NCI-H1436 treated with DMSO at 0.1 percent for 48 hours (cell line): ENCODE measurements at places on chromosomes 7 and 10.
A peak's percentile ranks its signal among the peaks of the same experiment; 100 is the strongest.

GRCh38 chr10:48976196-48976595 is 36.6 kb upstream of the LRRC18 start:
- no peak for DNase-seq

GRCh38 chr7:20310963-20311742 is 19.5 kb upstream of the ITGB8 start:
- DNase-seq, result peak; percentile 30

GRCh38 chr7:50543776-50544442 is 21.3 kb downstream of the DDC start:
- no peak for DNase-seq

- no peak for DNase-seq
Observed at GRCh38 chr7:42734568-42734967, 177.3 kb downstream of the C7orf25 start.

- DNase-seq, result no peak
Observed at GRCh38 chr10:4127518-4128315, 342.7 kb upstream of the KLF6 start.

DNA sequence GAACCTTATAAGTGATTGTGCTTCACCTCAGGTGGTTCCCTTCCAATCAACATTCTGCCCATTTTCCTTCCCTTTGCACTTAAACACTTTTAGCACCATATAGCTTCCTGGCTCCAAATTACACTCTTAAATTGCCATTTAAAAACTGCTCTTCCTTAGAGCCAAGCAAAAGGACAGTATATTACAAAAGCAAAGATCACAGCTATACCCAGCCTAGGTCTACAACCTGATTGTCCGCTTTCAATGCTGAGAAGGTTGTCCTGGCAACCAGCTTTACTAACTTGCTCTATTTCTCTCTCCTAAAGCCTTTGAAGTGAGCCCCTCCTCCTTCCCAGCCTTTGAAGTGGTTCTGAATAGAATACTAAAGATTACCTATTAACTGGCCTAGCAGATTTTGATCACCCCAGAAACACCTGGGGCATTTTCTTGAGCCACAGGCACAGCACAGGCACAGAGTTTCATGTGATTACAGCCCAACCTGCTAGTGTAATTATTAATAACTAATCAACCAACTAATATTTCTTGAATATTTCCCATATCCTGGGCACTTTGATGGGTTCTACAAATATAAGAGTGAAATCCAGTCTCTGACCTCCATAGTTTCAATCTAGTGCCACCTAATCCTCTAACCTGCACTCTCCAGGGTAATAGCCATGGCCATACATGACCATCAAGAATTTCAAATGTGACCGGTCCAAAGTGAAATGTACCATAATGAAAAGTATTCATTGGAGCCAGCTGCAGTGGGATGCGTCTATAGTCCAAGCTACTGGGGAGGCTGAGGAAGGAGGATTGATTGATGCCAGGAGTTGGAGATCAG is 63.6 kb upstream of the TRIM24 start:
- DNase-seq, result no peak

- DNase-seq, result no peak
Observed at GRCh38 chr7:105769901-105770628, 106.3 kb downstream of the ATXN7L1 start.

DNA sequence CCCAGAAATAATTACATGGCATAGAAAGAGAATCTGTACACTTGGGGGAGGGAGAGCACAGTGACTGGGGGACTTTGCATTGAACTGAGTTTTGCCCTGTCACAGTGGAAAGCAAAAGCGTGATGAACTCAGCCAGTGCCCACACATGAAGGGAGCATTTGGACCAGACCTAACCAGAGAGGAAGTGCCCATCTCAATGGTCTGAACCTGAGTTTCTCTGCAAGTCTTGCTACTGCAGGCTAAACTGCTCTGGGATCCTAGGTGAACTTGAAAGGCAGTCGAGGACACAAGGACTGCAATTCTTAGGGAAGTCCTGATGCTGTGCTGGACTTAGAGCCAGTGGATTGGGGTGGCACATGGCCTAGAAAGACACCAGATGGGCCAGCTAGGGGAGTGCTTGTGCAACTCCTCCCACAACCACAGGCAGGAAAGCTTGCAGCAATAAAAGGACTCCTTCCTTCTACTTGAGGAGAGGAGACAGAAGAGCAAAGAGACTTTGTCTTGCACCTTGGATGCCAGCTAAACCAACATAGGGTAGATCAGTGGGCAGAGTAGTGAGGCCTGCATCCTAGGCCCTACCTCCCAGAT is 259.0 kb downstream of the GRM8 start:
- DNase-seq, result no peak

- DNase-seq, result no peak
Observed at GRCh38 chr7:99644431-99644830, 27.7 kb downstream of the ZSCAN25 start.

- no peak for DNase-seq
Observed at GRCh38 chr7:40008223-40008815, 58.3 kb downstream of the CDK13 start.
